ENCODE measurements at places on chromosomes 6 and 20. TPM values are rescaled to one million over a fixed set of nuclear protein-coding genes. Genes with fewer than 3 reads are reported as not detected.

DNA sequence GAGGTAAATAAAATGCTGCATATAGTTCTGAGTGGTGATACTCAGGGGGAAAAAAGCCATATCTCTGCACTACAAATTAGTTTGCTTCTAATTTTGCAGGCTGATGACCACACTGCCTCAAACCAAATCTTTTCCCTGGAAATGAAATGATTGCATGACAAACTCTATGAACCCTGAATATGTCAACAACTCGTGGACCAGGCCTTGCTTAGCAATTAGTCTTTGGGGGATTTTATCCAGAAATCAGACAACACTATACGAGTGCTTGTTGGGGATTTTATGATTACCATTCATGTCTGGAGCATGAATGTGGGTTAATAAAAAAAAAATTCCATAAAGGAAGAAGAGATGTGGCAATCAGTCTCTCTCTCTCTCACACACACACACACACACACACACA is 42.0 kb downstream of the SOBP start:
- H3K27me3 ChIP-seq, result no peaks in the 10 kb centered on the region
- DNase-seq, result no peak
- H3K36me3 ChIP-seq, result peaks cover 5% of the 10 kb centered on the region
- no peak overlapping the region for H3K27ac ChIP-seq
- peaks cover 71% of the 10 kb centered on the region for H3K4me1 ChIP-seq

DNA sequence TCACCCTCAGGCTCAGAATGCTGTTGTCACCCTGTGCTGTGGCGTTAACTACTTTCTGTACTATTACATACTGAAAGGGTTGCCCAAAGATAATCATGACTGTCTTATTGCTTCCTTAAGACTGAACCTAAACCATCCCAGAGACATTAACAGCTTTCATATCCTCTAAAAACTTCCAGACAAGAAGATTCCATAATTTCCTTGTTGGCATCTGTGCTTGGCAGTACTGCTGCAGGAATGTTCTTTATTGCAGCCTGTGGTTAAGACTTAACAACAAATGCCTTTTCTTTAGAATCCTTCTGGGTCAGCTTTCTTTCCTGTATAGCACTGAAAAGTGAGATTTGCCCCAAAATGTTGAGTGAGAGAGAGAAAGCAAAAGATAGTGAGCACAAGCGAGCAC is 109.7 kb downstream of the GJA10 start:
- no peak overlapping the region for H3K27ac ChIP-seq
- no peaks in the 10 kb centered on the region for H3K27me3 ChIP-seq
- no peak for DNase-seq
- no peak overlapping the region for H3K4me3 ChIP-seq

- peaks cover 11% of the 10 kb centered on the region for H3K27me3 ChIP-seq
- DNase-seq, result no peak
- peaks cover 44% of the 10 kb centered on the region for H3K4me1 ChIP-seq
- H3K4me3 ChIP-seq, result no peak overlapping the region
- peak overlapping the region; percentile 94 for H3K27ac ChIP-seq
- peaks cover 3% of the 10 kb centered on the region for H3K36me3 ChIP-seq
Measured at GRCh38 chr6:27140999-27141528, 106.4 kb upstream of the PRSS16 start.

DNA sequence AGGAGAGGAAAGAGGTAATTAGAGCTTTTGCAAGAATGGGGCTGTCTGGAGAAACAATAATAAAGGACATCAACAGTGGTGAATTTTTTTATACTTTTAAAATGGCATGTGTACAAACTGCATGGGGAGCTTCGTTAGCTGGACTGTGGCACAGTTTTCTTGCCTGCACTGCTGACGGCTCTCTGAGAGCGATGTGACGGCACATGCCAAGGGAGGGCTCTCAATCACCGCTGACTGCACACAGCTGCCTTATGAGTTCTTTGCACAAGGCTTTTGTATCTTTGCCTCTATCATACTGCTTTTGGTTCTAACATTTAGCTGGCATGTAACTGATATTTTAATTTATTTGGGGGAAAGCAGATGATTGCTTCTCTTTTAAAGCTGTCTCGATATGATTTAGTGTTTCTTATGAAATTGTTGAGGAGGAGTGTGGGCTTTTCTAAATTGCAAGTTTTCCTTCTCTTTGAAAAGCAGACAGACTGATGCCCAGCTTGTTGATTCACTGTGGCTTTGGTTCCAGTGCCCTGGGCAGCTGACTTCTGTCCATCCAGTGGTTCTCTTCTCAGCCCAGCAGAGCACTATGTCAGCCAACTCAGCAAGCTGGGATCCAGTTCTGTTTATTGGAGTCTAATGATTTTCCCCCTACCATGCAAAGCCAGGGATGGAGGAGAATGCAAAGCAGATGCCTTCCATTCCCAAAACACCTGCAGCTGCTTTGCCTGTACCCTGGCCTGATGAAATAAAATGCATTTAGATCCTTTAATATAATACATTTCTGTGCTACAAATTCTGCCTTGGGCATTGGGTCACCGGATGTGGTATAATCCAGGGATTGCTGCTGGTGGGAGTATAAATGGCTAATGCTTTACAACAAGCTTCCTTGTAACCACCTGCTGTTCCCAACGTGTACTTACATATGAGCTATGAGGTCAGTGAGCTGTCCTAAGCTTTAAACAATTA is 323.9 kb downstream of the ZFAND3 start:
- peak overlapping the region; percentile 9 for H3K4me3 ChIP-seq
- peak overlapping the region; percentile 81 for H3K27ac ChIP-seq
- H3K27me3 ChIP-seq, result no peaks in the 10 kb centered on the region
- H3K4me1 ChIP-seq, result peaks cover 21% of the 10 kb centered on the region
- no peak for DNase-seq
- no peaks in the 10 kb centered on the region for H3K36me3 ChIP-seq

- no peaks in the 10 kb centered on the region for H3K27me3 ChIP-seq
- H3K4me1 ChIP-seq, result peaks cover 20% of the 10 kb centered on the region
- DNase-seq, result no peak
- H3K4me3 ChIP-seq, result no peak overlapping the region
- no peak overlapping the region for H3K27ac ChIP-seq
Measured at GRCh38 chr6:40630488-40630887, 43.3 kb upstream of the LRFN2 start.

GRCh38 chr6:40774932-40775331 is 187.8 kb upstream of the LRFN2 start:
- DNase-seq, result no peak
- H3K27me3 ChIP-seq, result peaks cover 10% of the 10 kb centered on the region
- no peaks in the 10 kb centered on the region for H3K36me3 ChIP-seq
- no peaks in the 10 kb centered on the region for H3K4me1 ChIP-seq

GRCh38 chr6:53727748-53728147 is 62.2 kb upstream of the KLHL31 start:
- no peak overlapping the region for H3K27ac ChIP-seq
- peaks cover 17% of the 10 kb centered on the region for H3K4me1 ChIP-seq
- no peak for DNase-seq
- H3K4me3 ChIP-seq, result no peak overlapping the region

DNA sequence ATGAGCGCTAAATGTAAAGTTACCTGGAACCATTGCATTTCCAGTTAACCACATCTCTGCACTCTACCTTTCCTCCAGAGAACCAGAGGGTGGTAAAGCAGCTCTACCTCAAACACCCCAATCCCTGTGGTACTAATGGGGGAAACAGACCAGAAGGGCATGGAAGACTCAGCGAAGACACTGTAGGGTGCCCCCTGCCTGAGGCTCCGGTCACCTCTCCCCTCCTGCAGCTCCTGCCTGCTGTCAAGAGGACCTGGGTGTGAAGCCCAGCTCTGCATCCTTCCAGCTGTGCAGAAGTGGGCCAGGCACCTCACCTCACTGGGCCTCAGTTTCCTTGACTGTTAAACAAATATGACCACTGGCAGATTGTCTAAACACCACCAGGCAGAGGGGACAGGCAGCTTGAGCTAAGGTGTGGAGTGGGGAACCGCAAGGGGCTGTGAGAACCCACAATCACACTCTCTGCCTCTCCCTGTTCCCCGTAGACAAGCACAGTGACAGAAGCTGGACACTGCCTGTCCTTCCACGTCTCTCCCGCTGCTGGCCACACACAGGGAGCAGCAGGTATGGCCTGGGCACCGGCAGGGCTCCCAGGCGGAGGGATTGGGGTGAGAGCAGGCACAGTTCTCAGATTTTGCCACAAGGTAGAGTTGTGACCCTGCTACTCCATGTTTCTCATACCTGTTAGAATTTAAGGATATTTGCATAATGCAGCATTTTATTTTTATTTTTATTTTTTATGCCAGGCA is 9.1 kb upstream of the BPIFA2 start:
- no peak for DNase-seq
- H3K4me1 ChIP-seq, result no peaks in the 10 kb centered on the region
- no peak overlapping the region for H3K4me3 ChIP-seq
- H3K36me3 ChIP-seq, result no peaks in the 10 kb centered on the region
- peaks cover 58% of the 10 kb centered on the region for H3K27me3 ChIP-seq

DNA sequence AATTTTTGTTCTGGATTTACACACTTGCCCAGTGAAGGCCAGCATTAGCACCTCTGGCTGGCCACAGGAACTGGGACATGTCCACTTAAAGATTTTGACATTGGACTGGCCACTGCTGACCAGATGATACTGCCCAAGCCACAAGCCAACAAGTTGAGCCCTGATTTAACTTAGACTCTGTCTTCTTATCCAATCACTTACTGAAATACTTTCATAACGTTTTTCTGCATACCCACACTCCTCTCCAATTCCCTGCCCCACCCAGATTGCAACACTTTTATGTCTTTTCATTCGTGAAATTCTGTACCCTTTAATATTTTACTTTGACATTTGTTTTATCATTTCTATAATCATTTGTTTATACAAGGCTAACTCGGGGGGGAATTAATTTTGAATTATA is 170.3 kb upstream of the TAB2 start:
- H3K36me3 ChIP-seq, result no peaks in the 10 kb centered on the region
- H3K4me1 ChIP-seq, result no peaks in the 10 kb centered on the region
- H3K27ac ChIP-seq, result no peak overlapping the region
- H3K4me3 ChIP-seq, result no peak overlapping the region

DNA sequence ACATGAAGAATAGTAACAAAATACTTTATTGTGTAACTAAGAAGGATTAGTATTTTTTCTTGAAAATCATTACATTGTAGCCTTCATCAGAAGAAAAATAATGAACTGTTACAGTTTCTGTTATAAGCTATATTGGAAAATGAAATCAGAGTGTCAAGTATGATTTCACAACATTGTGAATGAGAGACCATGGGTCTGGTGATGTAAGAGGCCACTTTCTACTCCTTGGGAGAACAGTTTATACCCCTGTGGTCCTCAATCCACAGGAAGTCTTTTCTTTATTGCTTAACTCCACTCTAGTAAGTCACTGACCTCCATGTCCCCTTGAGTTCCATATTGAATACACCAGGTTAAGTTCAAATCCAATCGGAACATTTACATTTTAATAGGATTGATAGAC is 218.7 kb upstream of the FERMT1 start:
- no peak for DNase-seq
- no peaks in the 10 kb centered on the region for H3K27me3 ChIP-seq

DNA sequence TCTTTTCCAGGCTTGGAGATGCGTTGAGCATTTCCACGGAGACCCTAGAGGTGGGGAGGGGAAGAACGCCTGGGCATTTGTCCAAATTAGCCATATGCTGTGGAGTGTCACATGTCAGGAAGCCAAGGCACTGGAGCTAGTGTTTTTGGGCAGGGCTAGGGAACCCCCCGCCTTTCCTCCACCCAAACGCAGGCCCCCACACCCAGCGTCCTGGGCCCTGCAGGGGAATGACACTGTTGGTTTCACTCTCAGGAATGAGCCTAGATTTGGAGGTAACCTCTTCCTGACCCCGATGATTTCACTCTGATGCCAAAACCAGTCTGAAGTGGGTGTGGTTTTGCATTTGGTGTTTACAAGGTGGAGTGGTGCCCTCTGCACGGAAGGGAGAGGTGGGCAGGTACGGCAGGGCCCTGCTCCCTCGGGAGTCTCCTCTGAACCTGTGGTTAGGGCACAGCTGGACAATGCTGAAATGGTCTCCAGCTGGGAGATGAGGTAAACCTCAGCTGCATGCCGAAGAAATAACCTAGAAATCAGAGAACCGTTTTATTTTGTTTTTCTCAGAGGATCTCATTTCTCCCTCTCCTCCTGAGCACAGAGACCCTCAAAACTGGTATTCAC is 29.5 kb downstream of the MTHFD1L start:
- no peak overlapping the region for H3K27ac ChIP-seq
- peaks cover 5% of the 10 kb centered on the region for H3K36me3 ChIP-seq
- H3K27me3 ChIP-seq, result no peaks in the 10 kb centered on the region
- H3K4me1 ChIP-seq, result peaks cover 39% of the 10 kb centered on the region
- no peak for DNase-seq

GRCh38 chr6:77880501-77880900 is 227.7 kb downstream of the MEI4 start:
- no peak for DNase-seq
- no peak overlapping the region for H3K27ac ChIP-seq
- H3K4me3 ChIP-seq, result no peak overlapping the region
- no peaks in the 10 kb centered on the region for H3K36me3 ChIP-seq
- peaks cover 29% of the 10 kb centered on the region for H3K4me1 ChIP-seq

- no peak overlapping the region for H3K27ac ChIP-seq
- H3K4me1 ChIP-seq, result peaks cover 29% of the 10 kb centered on the region
- H3K27me3 ChIP-seq, result no peaks in the 10 kb centered on the region
- peaks cover 14% of the 10 kb centered on the region for H3K36me3 ChIP-seq
- no peak for DNase-seq
- peak overlapping the region; percentile 14 for H3K4me3 ChIP-seq
Measured at GRCh38 chr6:141472162-141472928, 660.4 kb upstream of the GJE1 start.

DNA sequence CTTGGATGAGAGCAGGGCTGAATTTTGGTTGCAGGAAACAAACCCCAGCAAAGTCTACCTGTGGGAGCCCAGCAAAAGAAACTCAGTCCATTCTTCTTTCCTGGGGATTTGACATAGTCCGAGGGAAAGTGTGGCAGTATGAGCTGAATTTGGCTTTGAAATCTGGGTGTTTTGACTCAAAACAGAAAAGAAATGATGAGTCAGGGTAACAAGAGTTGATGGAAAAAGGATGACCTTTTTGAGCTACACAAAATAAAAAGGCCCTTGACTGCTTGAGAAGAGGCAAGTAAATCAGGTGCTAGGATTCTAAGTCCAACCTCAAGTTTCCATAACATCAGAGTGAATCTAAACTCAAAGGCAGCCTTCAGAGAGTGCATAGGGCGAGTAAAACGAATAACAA is 163.3 kb upstream of the BMP2 start:
- no peak for DNase-seq
- H3K4me3 ChIP-seq, result no peak overlapping the region
- no peaks in the 10 kb centered on the region for H3K4me1 ChIP-seq
- no peak overlapping the region for H3K27ac ChIP-seq
- no peaks in the 10 kb centered on the region for H3K27me3 ChIP-seq

DNA sequence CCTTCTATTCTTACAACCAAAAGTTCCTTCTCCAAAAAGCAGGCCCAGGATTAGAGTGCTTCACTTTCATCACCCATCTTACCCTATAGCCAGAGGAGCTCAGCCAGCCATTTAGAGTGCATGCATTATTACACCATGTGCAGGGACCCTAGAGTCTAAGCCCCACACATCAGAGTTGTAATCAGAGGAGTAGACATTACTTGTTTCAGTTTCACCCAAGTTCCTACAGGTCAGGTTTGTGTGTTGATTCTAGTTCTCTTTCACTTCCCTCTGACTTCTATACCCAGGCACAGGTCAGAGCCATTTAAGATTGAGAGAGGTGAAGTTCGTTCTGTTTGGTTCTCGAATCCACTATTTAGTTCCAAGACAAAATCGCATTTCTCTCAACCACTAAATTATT is 16.3 kb upstream of the ARFGEF3 start:
- H3K36me3 ChIP-seq, result no peaks in the 10 kb centered on the region
- no peak for DNase-seq
- H3K4me3 ChIP-seq, result no peak overlapping the region
- peaks cover 28% of the 10 kb centered on the region for H3K27me3 ChIP-seq
- no peaks in the 10 kb centered on the region for H3K4me1 ChIP-seq

Gene YTHDF1
- 59.0 TPM for total RNA-seq

Gene BPIFB2
- not detected for total RNA-seq

Gene SNAI1
- total RNA-seq, result 12.9 TPM

Gene DDX27
- 34.3 TPM for total RNA-seq

Measured in neural crest cell (in vitro differentiated cells).